Activated CD4-positive, alpha-beta memory T cell treated with anti-CD3 and anti-CD28 coated beads, Interleukin-2, amount 10 ng/mL, durations not matched to agents 7 days and 5 days (primary cell): ENCODE measurements at places on chromosomes 6 and 20.

GRCh38 chr6:551405-551804, 105.5 kb downstream of the HUS1B start:
- DNase-seq = no peak

DNA sequence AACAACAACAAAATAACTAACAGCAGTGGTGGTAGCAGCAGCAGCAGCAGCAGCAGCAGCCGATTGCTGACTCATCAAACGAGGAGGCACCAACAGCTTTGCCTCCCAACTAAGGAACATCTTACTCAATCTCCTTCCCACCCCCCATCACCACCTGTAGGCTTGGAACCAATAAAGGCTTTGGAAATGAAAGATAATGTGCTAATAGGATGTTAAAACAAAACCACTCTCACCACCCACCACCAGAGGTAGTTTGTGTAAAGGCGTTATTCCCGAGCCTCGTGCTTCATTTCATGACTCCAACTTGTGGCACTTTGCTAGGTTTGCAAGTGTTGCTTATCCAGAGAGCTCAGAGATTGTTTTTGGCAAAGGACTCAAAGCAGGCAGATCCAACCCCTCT, 346.5 kb downstream of the CD83 start:
- DNase-seq = no peak

- DNase-seq = no peak
Measured at GRCh38 chr20:707451-708110, 32.0 kb upstream of the SCRT2 start.

DNA sequence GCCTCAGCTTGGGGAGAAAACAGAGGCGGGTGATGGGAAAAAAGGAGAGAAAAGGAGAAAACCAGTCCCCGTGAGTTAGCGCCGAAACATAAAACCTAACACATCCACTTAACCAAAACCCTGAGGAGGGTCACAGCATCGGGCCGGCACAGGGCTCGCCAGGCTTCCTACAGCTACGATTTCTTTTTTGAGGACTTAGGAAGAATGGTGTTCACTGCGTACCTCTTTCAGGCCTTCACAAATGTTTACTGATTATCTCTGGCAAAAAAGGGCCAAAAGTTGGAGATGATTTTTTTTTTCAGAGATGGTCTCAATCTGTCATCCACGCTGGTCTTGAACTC, 48.8 kb downstream of the DSTN start:
- DNase-seq = no peak

- DNase-seq = no peak
Measured at GRCh38 chr6:29491574-29491973, 3.8 kb upstream of the MAS1L start.

GRCh38 chr6:135159531-135159930, 21.6 kb upstream of the MYB start:
- DNase-seq = peak; percentile 65

DNA sequence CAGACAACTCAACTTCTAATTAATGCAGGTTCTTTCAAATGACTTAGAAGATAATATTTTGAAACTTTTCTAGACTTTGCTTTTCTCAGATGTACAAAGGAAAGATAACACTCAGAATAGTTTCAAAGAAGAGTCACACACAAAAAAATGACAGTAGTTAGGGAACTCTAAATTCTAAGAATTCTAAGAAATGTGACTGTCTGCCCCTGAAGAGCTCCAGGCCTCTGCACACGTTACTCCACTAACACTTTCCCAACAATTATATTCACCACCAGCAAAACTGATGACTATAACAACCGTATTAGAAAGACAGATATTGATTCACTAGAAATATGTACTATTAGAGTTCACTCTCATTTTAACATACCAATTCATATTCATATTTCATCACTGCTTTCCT, 133.3 kb upstream of the SMLR1 start:
- DNase-seq = no peak

GRCh38 chr6:56023829-56024228, 148.4 kb upstream of the BMP5 start:
- no peak for DNase-seq

- DNase-seq = no peak
Measured at GRCh38 chr6:53394704-53395103, 46.0 kb upstream of the ELOVL5 start.

DNA sequence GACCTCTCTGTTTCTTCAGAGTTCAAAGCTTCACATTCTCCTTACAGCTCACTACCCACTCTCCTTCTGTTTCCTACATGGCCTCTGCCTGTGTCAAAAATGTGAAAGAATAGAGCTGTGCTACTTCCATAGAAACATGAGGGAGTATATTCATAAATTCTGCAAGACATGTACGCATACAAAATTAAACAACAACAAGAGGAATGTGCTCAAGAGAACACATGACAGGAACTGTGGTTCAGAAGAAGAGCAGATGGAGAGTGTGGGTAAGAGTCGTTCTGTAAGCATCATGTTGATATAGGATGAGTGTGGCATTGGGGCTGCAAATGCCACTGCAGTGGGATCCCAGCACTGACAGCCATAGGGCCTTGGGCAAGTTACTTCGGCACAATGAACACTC, 266.6 kb upstream of the SASH1 start:
- no peak for DNase-seq

DNA sequence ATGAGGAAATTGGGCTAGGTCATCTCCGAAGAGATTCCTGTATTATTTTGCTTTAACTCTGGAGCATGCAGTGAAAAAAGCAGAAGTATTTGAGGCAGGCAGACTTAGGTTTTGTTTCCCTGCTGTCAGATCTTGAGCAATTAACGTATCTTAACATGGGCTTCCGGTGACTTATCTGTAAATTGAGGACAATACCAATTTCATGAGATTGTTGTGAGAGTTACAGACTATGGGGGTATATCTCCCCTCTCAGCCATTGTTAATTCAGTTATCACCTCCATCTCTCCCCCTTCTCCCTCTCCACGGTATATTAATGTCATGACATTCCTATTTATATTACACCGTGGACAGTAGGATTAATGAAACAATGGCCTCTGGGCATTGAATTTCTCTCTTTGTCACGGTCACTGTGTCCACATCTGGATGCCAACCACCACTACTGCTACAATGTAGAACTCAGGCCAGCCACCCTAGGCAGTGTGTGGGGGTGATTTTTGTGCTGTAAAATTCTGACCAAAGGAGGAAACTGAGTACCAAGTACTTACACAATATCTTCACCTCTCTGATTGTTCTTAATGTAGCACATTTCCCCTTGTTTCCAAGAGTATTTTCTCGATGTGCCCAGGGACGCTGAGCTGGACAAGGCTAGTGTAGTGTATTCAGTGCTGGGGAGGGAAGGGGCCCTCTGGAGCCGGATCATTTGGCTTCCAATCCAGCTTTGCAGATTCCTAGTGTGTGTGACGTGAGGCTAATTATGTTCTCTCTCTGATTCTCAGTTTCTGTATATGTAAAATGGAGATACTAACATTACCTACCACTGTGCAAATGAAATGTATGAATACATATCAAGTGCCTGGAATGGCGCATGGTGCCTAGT, 77.2 kb downstream of the GCNT2 start:
- DNase-seq = no peak

GRCh38 chr20:50919567-50919966, 11.7 kb downstream of the ADNP start:
- DNase-seq = no peak

DNA sequence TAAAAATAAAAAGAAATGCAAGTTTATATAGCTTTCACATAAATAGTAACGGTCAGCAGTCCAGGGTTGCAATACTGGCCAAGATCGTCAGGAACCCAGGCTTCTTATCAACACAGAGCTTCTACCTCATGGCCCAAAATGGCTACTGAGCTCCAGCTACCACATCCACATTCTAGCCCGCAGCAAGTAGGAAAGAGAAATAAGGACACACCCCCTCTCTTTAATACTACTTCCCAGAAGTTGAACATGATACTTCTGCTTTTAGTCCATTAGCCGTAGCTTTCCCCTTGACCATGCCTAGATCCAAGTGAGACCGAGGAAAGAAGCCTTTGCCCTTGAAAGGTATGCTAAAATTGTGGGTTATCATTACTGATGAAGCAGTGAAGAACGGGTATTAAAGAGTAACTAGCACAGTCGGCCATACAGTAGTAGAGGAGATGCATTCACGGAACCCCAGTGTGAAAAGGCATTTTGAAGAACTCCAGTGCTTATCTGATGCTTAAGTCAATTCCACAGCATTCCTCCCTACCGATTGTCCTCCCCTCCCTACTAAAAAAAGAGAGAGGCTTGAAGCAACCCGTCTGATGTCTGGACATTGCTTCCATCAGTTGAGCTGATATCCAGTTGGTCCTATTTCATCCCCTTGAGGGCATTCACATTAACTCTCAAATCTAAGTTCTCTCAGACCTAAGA, 226.9 kb upstream of the RREB1 start:
- DNase-seq = no peak

GRCh38 chr20:46997187-46997586, 102.5 kb downstream of the EYA2 start:
- DNase-seq = no peak

DNA sequence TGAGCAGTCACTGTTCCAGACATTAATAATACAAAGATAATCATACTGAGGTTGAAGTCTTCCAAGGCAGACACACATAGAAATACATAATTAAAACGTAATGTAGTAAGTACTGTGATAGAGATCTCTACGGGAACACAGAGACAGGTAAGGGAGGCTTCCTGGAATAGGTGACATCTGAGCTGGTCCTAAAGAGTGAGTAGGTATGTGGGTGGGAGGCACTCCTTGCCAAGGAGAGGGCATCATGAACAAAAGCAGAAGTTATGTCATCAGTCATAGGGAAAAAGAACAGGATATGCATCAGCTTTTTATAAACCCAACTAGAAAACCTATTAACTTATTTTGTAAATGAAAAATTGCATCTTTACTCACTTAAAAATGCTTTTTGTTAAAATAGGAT, 110.0 kb downstream of the MAP7 start:
- no peak for DNase-seq

GRCh38 chr6:114564302-114564933, 221.6 kb upstream of the HS3ST5 start:
- no peak for DNase-seq

DNA sequence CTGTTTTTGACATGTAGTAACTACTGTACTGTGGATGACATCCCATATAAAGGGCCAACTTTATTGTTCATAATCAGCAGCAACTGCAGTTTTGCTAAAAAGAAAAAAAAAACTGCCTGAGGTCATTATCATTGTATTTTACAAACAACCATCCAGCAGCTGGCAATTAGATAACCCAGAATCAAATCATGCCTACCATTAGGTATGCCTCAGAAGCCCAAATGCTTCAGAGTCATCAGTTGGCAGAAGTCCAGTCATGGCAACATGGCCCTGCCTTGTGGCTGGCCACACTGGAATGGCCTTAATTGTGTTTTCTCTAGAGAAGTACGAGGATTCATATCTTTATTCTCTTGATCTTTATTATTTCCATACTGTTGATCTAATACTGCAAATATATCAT, 462.4 kb upstream of the NRSN1 start:
- no peak for DNase-seq

DNA sequence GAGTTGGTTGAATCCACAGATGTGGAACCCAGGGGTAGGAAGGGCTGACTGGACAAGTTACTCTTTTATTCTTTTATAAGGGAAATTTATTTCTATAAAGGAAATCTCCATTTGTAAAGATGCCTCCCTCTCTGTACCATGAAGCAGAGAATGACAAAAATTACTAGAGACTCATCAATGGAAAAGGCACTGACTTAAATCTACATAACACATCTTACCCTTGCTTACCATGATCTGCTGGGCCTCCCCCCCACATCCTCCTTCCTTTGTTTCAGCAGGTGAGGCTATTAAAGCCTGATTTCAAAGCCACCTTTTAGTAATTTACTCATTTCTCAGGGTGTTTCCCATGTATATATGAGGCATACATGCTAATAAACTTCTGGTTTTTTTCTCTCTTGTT, 130.2 kb upstream of the HDDC2 start:
- DNase-seq = no peak

GRCh38 chr6:70196531-70196930, 106.4 kb downstream of the COL9A1 start:
- DNase-seq = no peak

- DNase-seq = peak; percentile 20
Measured at GRCh38 chr20:38649275-38649891, 47.8 kb downstream of the ARHGAP40 start.

- DNase-seq = no peak
Measured at GRCh38 chr6:45115696-45116095, 212.4 kb upstream of the RUNX2 start.

DNA sequence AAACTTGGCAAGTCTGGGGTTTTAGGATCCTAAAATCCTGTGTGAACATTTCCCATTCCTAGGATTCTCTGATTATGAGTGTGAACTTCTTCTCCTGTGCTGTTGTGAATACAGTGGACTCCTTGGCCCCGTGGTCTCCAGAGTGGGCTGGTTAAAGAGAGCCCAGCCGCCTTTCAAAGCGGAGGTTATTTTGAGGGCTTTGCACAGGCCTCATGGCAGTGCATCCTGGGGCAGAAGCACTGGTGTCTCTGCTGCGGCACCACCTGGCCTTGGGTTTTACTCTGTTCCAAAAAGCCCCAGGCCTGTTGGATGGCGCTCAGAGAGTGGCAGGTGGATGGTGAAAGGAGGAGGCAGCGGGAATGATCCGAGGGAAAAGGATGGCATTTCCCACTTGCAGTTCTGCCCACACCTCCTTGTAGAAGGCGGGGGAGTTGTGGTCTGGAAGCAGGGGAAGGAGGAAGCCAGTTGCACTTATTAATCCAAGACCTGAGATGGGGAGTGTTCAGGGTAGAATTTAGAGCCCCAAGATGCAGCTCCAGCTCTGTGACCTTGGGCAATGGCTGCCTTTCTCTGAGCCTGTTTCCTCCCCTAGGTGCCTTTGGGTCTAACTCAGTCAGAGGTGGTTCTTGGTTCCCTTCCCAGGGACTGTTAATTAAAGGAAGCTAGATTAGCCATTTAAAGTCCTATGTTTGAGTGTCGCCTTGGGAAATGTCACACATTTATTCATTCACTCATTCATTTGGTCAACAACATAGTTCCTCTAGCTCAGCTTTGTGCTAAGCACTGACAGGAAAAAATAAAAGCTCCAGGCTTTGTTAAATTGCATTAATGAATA, 22.4 kb downstream of the MMP24 start:
- no peak for DNase-seq

GRCh38 chr6:56037601-56038000, 162.2 kb upstream of the BMP5 start:
- DNase-seq = no peak
